Activated CD4-positive, alpha-beta T cell treated with anti-CD3 and anti-CD28 coated beads, Interleukin-2, amount 10 ng/mL, durations not matched to agents 7 days and 5 days (primary cell): ENCODE measurements at places on chromosomes 1 and 21. TPM values are rescaled to one million over a fixed set of nuclear protein-coding genes. Genes with fewer than 3 reads are reported as not detected.

The LAD1 gene
- not detected for total RNA-seq

The LRRC3 gene
- total RNA-seq = 5.0 TPM

The TMOD4 gene
- 2.7 TPM for total RNA-seq

The PALMD gene
- not detected for total RNA-seq

The HSD11B1 gene
- total RNA-seq = 1.5 TPM

The DNALI1 gene
- 0.47 TPM for total RNA-seq

The PFKFB2 gene
- 2.5 TPM for total RNA-seq

The PRKAA2 gene
- not detected for total RNA-seq

The TSSK3 gene
- 2.2 TPM for total RNA-seq

The THBS3 gene
- total RNA-seq = 23.6 TPM

The TMEM82 gene
- total RNA-seq = not detected

The SYTL1 gene
- 83.5 TPM for total RNA-seq

The AK2 gene
- 181 TPM for total RNA-seq
